LNCaP clone FGC (cell line): ENCODE measurements at places on chromosomes 5 and 9.

- DNase-seq = no peak
Observed at GRCh38 chr5:168882283-168882682, 303.1 kb upstream of the PANK3 start.

GRCh38 chr5:139226131-139226530 is 28.0 kb upstream of the SIL1 start:
- peak; percentile 67 for DNase-seq

GRCh38 chr5:147417135-147417813 is 92.6 kb downstream of the DPYSL3 start:
- DNase-seq = peak; percentile 50

- no peak for DNase-seq
Observed at GRCh38 chr5:111779922-111780292, 22.9 kb upstream of the NREP start.

- DNase-seq = no peak
Observed at GRCh38 chr9:130183133-130183762, 11.0 kb downstream of the NCS1 start.

DNA sequence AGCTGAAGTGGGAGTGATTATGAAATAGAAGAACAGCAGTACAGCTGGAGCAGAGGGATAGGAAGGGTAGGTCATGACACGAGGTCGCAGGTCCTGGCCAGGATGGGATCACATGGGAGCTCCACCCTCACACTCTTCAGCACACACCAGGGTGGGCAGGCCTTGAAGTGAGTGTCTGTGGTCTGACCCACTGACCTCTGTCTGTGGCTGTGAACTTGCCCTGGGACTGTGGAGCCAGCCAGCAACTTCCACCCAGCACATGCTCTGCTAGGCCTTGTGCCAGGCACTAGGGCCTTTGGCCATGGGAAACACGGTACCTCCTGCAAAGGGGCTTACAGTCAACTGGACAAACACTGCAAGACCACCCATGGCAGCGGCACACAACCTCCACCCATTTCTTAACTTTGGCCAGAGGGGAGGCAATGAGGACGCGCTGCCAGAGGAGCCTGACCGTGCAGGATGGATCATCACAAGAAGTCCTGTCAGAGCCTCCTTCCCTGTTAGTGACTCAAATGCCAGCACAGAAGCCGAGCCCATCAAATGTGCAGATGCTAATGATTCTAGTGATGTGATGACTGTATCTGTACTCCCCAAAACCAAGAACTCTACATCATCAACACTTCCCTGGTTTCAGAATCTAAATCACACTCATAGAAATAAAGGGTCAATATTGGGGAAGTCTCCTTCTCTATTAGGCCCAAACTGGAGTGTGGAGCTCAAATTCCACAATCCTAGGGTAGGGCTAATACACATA is 113.6 kb downstream of the DPYSL3 start:
- no peak for DNase-seq

DNA sequence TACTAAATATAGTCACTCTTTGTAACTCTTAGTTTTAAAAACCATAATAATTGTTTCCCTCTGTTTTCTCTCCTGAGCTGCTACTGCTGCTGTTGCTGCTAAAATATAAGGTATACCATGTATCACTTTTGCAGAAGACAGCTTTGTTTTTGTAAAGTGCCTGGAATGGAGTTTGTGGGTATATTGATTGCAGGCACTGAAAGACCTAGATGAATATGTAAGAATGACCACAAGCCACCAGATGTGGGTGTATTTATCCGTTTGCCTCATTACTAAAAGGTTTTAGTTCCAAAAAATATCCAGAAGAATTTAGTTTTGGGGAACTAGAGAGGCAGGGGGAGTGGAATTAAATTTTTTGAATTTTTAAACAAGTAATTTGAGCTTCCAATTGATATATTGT is 151.1 kb upstream of the CDKN2B start:
- DNase-seq = no peak

- no peak for DNase-seq
Observed at GRCh38 chr5:119316906-119317305, 38.9 kb upstream of the TNFAIP8 start.

- no peak for DNase-seq
Observed at GRCh38 chr5:72281764-72282499, 38.1 kb downstream of the MRPS27 start.

DNA sequence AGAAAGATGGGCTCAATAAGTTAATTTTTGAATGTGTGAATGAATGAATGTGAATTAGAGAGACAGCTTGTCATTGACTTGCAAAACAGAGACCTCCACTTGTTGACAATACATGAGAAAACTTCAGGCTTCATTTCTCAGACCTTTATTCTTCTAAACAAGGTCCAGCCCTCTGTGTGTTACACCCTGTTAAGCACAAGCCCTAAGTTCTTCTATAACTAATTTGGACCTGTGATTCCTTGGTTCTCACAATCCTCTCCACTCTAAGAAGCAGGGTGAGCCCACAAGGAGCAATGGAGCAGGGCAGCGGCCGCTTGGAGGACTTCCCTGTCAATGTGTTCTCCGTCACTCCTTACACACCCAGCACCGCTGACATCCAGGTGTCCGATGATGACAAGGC is at the start of gene TMEM174:
Gene TMEM174 (plus strand): TSS at position 243 of the 400 bp plus-strand sequence. CDS start 51 bp downstream, at position 294.
- no peak for DNase-seq

DNA sequence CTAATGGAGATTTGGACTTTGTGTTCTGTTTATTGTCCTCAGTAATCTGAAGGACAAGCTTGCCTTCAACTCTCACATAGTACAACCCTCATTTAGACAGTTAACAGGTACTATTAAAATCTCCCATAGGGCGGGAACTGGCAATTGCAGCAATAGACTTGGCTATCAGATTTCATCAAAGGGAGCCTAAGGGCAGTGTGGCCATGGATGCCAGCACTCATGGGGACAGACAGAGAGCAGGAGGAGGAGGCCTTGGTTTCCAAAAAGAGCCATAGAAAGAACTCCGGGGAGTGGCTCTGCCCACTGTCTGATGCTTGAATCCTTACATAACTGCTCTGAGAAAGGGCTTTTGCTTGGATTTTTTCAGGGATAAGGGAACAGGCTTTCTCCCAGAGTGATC is 6.8 kb downstream of the SLC36A1 start:
- DNase-seq = peak; percentile 77

DNA sequence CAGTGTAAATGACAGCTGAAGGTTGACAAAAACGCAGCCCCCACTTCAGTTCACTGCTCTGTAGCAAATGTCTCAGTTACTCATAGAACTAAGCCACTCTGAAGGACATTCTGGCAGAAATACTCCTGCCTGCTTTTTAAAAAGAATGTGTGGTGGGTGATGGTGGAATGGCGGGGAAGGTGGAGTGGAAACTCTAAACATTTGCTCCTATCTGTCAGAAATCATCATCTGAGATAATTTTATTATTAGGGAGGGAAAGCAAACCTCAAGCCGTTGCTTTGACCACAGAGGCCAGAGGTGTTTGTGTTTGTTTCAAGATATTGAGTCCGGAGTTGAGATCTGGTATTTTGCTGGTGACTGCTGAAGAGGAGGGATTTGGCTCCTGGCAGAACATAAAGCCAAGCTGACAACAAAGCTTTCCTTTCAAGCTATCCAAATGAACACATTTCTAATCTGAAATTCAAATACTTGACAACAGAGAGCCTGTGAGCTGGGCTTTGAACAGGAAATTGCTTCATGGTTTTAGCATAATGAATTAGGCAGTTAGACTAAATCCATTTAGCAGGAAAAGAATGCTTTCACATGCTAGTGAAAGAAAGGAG is 362.7 kb downstream of the CSNK1G3 start:
- no peak for DNase-seq

DNA sequence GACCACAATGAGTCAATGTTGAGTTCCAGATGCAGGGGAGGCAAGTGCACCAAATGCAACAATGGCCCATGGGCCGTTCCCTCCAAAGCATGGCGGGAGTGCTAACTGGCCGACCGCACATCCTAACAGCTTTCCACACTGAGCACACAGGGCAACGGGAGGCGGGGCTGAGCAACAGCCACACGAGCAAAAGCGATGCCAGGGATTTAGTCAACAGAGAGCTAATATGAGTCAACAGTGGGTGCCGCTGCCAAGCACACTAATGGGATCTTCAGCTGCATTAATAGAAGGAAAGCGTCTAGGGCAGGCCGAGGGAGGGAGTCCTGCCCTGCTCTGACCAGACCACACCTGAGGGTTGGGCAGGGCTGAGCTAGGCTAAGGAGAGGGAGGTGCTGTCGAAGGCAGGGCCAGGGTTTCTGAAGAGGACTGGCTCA is 4.6 kb downstream of the EPB41L4B start:
- peak; percentile 99 for DNase-seq

DNA sequence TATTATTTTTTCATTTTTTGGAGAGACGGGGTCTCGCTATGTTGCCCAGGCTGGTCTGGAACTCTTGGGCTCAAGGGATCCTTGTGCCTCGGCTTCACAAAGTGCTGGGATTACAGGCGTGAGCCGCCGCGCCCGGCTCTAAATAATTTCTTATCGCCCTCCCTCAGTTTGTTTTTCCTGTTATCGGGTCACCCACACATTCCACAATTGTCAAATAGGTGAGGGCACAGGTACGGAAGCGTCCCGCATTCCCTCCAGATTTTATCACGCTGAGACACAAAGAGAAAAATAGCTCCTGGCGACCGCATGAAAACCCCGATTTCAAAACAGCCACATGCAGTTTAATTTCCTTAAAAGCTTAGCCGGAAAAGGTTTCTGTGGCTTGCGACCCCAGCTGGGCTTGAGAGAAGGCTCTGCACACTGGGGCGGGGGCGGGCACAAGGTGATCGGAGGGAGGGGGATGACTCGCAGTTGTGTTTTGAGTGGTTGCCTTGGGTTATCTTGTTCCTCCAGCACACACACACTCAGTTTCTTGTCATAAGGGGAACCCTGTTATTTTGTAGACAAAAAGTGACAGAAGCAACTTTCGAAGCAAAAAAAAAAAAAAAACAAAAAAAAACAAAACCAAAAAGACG is 717 bp upstream of the IQGAP2 start:
- DNase-seq = no peak

DNA sequence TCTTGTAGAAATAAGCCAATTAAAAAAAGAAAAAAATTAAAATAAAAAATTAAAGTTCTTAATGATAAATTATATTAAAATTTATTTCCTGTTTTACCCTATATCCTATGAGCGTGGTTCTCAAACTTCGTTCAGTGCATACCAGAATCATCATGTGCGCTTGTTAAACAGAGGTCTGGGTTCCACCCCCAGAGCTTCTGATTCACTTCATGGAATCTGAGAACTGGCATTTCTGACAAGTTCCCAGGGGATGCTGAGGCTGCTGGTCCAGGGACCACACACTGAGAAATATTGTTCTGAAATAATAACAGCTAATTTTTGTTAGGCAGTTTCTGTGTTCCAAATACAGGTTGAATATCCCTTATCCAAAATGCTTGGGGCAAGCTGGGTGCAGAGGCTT is 79.3 kb downstream of the TMC1 start:
- no peak for DNase-seq

DNA sequence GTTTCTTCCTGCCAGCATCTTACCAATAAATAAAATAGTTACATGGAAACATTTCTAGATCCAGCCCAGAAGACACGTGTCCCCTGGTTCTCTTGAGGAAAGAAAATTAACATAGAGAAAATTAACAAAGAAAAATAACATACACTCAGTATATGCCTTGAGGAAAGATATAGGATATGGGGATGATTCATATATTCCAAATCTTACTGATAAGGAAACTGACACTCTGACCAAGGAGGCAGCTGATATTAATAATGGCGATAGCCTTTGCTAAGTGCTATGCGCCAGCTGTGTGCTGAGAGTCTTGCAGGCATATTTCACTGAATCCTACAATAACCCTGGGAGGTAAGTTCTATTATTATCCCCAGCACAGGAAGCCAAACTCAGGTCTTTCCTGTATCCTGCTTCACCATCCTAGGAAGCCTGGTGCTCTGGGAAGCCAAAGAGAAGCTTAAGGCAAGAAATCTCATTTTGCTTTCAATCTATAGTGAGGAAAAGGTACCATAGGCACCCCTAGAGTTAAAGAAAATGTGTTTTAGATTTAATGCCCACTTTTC is 302.7 kb upstream of the NREP start:
- no peak for DNase-seq

DNA sequence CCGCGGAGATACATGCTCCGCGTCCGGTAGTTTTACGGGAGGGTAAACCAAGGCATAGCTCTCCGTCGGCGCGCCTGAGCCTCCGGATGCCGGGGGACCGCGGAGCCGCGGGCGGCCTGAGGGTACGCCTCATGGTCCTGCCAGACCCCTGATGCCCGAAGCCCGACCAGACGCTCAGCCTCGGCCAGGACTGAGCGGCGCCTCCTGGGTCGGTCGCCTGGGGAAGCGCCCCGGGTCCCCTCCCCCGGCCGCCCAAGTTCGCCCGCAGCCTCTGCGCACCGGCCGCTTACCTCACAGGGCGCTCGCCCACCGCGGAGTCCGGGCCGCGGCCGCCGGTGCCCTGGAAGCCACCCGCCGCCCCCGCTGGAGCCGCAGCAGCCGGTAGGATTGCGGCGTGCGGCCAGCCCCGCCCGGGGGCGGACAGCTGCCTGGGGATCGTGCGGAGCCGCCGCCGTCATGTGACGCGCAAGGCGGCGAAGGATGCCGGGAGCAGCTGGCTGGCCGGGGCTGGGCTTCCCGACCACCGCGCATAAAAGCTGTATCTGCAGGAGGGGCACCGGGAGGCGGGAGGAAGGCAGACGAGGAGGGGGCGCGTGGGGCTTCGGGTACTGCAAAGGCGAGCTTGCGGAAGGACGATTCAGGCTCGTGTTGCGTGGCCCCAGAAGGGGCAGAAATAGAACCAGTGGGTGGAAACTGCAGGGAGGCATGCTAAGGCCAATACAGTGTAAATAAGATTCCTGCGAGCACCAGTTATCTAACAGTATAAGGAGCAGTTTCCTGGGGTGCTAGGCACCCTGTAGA is at the start of gene FBXO10:
Gene FBXO10 (minus strand): TSS at position 460 of the 801 bp plus-strand sequence. CDS start 34,612 bp downstream, outside the sequence.
- no peak for DNase-seq

GRCh38 chr5:36396640-36397039 is 94.9 kb upstream of the RANBP3L start:
- DNase-seq = no peak

GRCh38 chr5:100777680-100778300 is 125.3 kb downstream of the ST8SIA4 start:
- no peak for DNase-seq

GRCh38 chr9:93814077-93814956 is 140.8 kb downstream of the BARX1 start:
- no peak for DNase-seq

DNA sequence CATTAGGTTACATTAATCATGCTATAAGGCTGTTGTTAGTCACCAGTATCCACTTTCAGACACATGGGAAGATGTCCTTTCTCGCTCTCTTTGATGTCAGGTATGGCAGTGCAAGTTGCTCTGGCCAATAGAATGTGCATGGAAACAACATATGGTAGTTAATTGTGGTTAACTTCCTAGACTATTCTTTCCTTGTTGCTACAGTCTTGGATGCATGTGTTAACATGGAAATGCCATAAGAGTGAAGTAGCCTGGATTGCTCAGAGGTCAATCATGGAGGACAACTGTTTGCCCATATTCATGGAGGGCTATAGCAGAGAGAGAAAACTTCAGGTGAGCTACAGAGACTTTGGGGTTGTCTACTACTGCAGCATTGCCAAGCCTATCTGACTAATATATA is 245.8 kb upstream of the GAS1 start:
- DNase-seq = no peak

- no peak for DNase-seq
Observed at GRCh38 chr9:80951675-80952074, 737.7 kb downstream of the TLE1 start.
